ENCODE measurements at places on chromosomes 1 and 21. TPM values are rescaled to one million over a fixed set of nuclear protein-coding genes. Genes with fewer than 3 reads are reported as not detected.

The CD46 gene
- 92.2 TPM for total RNA-seq

The KRTAP7-1 gene
- total RNA-seq = not detected

The KRTAP13-2 gene
- total RNA-seq = not detected

The FCRL5 gene
- not detected for total RNA-seq

The MROH9 gene
- not detected for total RNA-seq

The CHAF1B gene
- 11.4 TPM for total RNA-seq

The SEMA4A gene
- total RNA-seq = 0.29 TPM

The TMEM82 gene
- total RNA-seq = not detected

The LACTBL1 gene
- total RNA-seq = not detected

Measured in A549 treated with CORT108297 at 1 μM for 4 hours (cell line).